ENCODE measurements at places on chromosomes 2 and 18.

- DNase-seq = no peak
Observed at GRCh38 chr2:25316101-25316500, 25.6 kb downstream of the DNMT3A start.

DNA sequence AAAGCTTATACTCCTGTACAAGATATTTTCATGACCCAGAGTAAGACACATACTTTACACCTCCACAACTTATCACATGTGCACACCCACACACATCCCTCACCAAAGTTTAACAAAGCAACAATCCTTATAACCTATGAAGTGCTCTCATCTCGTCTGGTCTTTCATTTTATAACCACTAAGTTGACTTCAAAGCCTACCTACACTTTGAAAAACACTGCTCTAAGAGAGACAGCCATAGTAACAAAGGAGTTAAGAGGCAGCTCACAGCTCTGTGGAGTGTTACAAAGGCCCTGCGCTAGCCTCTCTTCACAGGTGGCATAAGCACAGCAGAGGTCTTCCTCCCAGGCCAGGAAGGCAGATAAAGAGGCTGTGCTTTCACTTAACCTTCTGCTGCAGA lies 69.7 kb upstream of the TMEM200C start:
- no peak for DNase-seq

DNA sequence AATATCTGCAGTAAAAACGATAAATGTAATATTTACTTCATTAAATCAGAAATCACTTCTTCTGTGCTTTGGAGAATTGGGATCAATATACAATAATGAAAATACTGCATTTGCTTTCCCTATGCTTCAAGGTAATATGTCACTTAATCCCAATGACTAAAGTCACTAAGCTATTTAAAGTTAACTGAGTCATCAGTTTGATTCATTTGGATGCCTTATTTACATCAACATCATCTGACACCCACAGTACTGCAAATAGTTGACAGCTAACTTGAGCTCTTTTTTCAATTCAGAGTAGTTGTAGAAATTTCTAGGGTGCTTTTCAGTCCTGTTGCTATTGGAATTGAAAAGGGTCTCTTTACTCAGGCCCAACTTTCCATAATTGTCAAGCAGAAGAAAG lies 776.9 kb upstream of the FSHR start:
- DNase-seq = no peak

DNA sequence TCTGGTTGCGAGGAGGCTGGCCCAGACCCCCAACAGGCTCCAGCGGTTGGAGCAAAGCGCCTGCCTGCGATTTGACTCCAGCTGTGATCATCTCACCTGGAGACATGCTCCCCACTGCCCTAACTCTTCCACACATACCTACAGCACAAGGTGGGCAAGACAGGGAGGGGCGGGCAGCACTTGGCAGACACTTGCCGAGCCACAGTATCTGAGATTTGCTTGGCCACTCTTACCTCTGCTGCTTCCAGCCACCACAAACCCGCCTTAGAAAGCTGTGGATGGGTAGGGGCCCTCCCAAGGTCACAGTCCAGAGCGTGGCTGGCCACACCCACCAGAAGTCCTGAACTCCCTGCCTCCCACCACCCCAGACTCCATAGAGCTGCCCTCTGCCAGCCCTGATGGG lies 8.2 kb downstream of the CYP26B1 start:
- DNase-seq = no peak

DNA sequence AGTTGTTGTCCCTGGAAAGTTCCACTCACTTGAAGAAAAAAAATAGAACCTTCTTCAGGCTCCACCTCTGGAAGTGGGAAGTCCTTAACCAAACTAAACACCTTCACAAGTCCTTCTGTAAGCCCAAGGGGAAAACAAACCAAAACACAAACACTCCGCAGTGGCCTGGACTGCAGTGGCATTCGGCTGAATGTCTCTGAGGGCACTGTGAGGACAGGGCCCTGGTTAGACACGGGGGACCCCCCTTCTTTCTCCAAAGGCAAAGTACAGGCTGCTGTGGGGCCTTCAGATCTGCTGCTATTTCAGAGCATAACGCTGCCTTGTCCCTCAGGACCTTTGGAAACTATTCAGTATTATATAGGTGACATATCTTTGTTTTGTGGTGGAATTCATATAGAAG lies 28.1 kb downstream of the FOSL2 start:
- no peak for DNase-seq

DNA sequence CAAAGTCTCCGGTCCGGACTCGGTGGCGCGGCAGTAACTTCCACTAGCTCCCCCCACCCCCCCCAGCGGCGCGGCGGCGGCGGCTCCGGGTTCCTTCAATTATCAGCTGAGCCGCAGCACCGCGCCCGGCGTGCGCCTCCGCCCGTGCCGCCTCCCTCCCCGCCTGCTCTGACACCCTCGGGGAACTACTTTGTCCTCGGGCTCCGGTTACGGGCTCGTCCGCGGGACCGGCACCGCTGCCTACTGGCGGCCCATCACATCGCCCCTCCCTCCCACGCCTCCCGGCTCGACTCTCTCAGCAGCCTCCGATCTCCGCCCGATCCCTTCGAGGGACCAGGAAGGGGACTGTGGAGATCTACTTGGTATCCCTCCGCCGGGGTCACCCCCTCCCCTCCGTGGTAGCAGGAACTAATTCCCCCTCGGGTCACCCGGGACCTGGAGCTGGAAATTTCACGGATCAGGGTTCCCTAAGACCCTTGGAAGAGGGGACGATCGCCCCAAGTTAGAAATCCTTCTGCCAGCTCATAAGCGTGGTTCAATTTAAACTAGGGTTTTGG lies at the start of gene TRIP12:
TRIP12 (minus strand) TSS at position 118 of the 557 bp plus-strand sequence. CDS start 41,930 bp downstream, outside the sequence.
- peak; percentile 81 for DNase-seq

DNA sequence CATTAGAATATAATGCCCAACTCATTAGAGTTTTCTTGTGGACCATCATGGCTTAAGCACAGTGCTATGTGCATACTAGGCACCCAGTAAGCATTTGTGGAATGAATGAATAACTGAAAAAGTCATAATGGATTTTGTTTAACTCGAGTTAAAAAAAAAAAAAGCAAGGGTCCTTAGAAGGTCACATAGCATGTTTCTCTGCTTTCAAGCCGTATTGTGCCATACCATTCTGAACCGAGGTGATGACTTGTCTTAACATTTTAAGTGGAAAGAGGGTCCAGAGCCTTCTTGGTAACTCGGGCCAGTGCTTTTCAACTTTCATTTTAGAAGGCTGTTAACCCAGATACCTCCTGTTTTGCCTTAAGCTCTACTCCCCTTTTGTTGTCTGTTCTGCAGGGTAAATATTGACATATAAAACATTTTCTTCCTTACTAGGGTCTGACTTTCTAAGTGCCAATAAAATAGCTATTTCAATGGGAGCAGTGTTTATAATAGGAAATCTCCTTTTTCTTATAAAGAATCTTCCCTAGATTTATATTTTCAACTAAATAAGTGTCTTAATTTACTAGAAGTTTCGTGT lies 787 bp upstream of the ADGRF3 start:
- no peak for DNase-seq
